Left lobe of liver (tissue), 2 donors: ENCODE measurements at places on chromosomes 4 and X.

GRCh38 chr4:26958925-26959653, 98.4 kb downstream of the STIM2 start:
- DNase-seq = no peak

GRCh38 chr4:7347981-7348380, 86.7 kb downstream of the PSAPL1 start:
- DNase-seq = no peak

GRCh38 chr4:5693871-5694270, 14.5 kb downstream of the EVC2 start:
- DNase-seq = no peak

- DNase-seq = no peak
Observed at GRCh38 chr4:28565396-28565795, 1704.8 kb downstream of the STIM2 start.

- DNase-seq = no peak
Observed at GRCh38 chr4:162891788-162892707, 274.6 kb downstream of the NAF1 start.

DNA sequence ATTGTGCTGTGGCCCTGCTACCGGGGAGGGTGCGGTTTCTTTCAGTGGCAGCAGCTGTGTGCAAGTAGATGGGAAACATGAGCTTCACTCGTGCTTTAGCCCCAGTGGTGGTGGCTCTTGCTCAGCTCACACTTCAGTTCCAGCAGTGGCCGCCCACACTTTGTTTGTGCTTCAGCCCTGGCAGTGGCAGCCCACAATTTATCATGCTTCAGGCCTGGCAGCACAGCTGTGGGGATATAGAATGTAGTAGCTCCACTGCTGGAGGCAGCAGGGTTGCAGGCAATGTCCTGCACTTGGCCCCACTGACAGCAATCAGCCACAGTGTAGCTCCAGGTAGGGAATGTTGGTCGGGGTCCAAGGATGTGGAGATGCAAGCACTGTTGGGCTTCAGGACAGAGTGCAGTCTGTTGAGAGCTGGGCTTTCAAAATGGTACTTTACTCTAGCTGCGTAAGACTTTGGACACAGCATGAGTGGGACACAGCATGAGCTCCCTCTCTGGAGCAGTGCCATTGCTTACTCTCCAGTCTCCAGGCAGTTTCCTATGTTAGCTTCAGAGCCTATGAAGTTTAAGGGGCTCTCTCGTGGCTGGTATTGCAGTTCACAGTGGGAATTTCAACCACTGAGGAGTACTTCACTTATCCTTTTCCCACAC, 413.1 kb downstream of the PDGFC start:
- DNase-seq = no peak

DNA sequence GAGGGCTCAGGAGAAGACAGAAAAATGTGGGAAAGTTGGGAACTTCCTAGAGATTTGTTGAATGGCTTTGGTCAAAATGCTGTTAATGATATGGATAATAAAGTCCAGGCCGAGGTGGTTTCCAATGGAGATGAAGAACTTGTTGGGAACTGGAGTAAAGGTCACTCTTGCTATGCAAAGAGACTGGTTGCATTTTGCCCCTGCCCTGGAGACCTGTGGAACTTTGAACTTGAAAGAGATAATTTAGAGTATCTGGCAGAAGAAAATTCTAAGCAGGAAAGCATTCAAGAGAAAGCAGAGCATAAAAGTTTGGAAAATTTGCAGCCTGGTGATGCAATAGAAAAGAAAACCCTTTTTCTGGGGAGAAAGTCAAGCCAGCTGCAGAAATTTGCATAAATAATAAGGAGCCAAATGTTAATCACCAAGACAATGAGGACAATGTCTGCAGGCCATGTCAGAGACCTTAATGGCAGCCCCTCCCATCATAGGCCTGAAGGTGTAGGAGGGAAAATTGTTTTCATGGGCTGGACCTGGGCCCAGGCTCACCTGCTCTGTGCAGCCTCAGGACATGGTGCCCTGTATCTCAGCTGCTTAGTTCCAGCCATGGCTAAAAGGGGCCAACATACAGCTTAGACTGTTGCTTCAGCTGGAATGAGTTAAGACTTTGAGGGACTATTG, 203.8 kb downstream of the RELL1 start:
- peak; percentile 59 for DNase-seq

DNA sequence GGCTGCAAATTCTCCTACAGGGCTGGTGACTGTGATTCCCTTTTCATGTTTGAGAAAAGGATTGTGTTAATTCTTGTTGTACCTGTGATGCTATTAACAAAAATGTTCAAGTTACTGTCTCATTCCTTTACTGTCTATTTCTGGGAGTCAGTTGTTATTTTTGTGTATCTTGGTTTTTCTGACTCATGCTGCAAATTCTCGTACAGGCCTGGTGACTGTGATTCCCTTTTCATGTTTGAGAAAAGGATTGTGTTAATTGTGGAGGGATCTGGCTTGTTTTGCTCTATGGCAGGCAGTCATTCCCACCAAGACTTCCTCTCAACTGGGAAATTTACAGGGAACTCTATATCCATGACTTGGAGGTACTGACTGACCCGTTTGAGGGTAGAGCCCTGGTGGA, 693.4 kb upstream of the INTU start:
- no peak for DNase-seq

DNA sequence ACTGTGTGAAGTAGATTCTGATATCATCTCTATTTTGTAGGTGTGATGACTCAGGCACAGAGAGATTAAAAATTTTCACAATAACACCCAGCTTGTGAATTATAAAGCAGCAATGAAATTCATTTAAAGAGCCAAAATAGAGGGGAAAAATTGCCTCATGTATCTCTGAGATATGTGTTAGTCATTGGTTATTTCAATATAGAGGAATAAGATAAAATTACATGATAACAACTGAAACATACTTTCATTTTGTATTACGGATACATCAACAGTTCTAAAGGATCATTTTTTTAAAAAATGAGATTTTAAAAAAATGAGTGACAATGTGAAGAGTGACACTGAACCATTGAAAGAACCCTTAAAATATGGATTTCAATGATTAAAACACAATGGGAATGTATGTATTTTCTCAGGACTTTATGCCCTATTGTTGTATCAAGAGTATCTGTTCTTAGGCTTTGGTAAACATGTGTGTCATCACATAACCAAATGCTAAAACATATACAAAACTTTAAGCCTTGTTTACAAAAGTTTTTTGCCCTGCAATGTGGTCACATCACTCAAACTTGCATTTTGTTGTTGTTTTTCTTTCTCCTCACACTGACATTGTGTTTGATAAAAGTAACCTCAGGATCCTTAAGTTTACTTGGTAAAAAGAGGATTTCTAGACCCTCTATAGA, 221.3 kb downstream of the ANTXR2 start:
- no peak for DNase-seq

- DNase-seq = no peak
Observed at GRCh38 chrX:117038918-117039440, 576.2 kb upstream of the CT83 start.

- DNase-seq = no peak
Observed at GRCh38 chr4:55186123-55186522, 60.7 kb upstream of the KDR start.

- DNase-seq = no peak
Observed at GRCh38 chr4:37847311-37847884, 20.9 kb downstream of the PGM2 start.

DNA sequence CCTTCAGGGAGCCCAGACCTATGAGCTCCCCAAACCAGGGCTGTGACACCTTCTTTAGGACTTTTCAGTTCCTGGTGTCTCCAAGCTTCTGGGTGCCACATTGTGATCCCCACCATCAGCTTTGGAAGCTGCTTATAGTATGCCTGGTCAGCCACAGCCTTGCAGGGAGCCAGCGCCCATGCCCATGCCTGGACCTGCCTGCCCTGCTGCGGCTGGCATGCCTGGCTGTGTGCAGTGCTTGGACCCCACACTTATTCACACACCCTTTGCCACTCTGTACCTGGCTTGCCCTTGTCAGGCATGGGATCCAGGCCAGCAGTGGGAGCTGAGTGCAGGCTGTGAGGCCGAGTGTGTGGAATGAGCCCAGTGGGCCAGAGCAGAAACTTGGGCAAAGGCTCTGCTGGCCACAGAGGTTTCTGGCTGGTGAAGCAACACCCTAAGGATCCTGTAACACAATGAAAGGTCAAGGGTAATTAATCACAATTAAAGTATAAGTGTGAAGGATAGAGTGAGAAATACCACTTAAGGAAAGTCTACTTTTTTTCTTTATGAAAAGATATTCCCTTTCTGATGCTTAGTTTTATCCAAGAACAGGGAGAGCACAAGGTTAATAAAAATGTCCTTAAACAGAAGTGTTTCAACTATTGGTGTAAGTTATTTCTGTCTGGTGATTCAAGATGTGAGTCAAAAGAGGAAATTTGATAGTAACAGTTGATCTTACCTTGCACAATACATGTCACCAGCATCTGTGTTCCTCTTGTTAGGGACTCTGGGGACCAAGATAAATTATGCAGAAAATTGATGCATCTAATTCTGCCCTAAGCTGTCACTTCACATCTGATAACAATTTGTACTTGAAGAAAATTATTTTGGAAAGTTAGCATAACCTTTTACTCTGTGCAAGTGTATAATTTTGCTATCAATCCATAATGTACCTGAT, 161.8 kb downstream of the FAM47A start:
- no peak for DNase-seq

DNA sequence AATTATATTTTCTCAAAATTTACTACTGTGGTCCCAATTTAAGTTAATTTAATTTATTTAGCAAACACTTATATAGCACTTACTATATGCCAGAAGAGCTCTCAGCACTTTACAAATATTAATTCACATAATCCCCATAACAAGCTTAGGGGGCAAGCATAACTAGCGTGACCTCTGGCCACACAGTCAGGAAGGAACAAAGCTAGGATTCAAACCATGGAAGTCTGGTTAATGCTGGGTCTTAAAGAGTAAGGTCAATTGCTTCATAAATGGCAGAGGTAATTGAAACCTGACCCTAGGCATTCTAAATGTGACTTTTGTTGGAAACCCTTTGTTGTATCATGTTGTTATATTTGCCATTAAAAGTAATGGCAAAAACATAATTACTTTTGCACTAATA, 279.5 kb upstream of the EMCN start:
- DNase-seq = no peak

- no peak for DNase-seq
Observed at GRCh38 chr4:90528551-90528950, 401.4 kb downstream of the CCSER1 start.
